MG63 (cell line): ENCODE measurements at places on chromosomes 7 and 10. TPM values are rescaled to one million over a fixed set of nuclear protein-coding genes. Genes with fewer than 3 reads are reported as not detected.

DNA sequence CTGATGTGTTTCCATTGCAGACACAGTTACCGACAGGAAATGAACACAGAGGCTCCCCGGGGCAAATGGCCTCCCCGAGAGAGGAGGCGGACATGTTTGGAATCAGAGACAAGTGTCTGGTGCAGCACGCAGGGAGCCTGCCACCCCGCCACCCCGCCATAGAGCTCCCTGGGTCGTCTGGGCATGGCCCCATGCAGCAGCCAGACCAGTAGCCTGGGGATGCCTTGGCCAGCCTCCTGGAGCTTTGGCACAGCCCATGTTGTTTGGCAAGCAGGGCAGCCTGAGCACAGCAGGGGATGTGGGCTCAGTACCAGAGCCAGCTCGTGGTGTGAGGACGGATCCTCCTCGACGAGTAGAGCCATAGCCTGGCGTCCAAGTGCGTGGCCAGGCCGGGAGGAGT is 80.8 kb downstream of the NKX6-2 start:
- peak; percentile 95 for DNase-seq

GRCh38 chr7:54967377-54967776 is 51.4 kb upstream of the EGFR start:
- no peak for DNase-seq

GRCh38 chr10:36341471-36341870 is 699.4 kb upstream of the FZD8 start:
- DNase-seq: no peak

GRCh38 chr10:3781468-3782145 is 3.4 kb downstream of the KLF6 start:
- DNase-seq: peak; percentile 64

DNA sequence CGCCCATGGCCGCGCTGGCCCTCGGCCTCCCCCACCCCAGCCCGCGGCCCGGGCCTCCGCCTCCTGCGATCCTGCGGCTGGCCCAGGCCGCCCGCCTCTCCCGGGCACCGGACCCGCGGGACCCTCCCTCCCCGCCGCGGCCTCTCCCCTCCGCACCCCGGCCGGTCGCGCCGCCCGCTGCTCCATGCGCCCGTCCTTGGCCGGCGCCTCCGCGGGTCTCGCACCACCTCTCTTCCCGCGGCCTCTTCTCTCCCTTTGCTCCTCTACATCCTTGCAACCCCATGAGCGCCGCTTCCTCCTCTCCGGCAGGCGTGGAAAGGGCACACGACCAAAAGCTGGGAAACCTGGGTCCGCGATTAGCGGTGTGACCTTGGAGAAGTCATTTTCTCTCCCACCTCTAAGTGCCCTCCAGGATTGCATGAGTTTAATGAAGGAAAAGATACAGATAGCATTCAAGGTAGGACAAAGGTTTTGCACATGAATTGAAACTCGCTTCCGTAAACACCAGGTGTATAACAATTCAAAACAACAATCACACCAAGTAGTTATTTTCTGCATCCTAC is 448 bp upstream of the SRPK2 start:
- peak; percentile 52 for DNase-seq

GRCh38 chr10:88149906-88150305 is 286.5 kb downstream of the PTEN start:
- DNase-seq: peak; percentile 52

DNA sequence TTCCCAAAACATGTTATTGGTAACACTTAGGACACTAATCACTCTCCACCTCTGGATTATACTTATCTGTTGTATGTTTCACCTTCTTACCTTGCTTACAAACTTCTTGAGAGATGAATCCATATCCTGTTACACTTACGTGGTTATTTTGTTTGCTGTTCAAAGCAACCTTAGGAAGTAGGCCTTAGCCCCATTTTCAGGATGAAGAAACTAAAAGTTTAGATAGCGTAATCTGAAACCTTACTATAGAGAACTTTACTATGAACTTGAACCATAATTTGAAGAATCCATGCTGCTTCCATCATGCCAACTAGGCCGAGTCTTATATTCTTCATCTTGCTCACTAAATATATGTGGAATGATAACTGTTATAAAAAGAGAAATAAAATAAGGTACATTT is 4.6 kb downstream of the TES start:
- no peak for DNase-seq

The LIPN gene
- total RNA-seq: 0.10 TPM in 1 of 2 replicates, not detected in the other

GRCh38 chr10:106904209-106904608 is 260.3 kb downstream of the SORCS1 start:
- DNase-seq: no peak

DNA sequence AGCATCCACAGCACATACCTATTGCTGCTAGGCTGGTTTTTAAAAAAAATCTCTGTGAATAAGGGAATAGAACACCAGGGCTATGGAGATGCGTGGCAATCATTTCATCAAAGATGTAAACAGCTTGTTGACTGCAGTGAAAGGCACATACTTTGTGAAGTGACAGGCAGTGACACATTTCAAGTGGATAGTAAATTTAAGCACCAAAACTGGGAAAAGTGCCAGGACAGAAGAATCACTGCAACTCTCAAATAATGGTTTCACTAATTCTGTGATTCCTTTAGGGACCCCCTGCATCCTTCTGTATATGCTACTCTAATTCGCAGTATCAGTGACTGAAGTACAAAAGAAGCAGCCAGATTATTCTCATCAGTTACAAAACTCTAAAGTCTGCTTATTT is 145.2 kb upstream of the KLF14 start:
- DNase-seq: no peak

- no peak for DNase-seq
Measured at GRCh38 chr7:25647872-25648271, 419.6 kb upstream of the NPVF start.

The MMRN2 gene
- 0.12 and 1.7 TPM in 2 replicates for total RNA-seq

The MGMT gene
- total RNA-seq: 8.0 and 21.1 TPM in 2 replicates

The PDE6C gene
- total RNA-seq: not detected in 2 replicates

DNA sequence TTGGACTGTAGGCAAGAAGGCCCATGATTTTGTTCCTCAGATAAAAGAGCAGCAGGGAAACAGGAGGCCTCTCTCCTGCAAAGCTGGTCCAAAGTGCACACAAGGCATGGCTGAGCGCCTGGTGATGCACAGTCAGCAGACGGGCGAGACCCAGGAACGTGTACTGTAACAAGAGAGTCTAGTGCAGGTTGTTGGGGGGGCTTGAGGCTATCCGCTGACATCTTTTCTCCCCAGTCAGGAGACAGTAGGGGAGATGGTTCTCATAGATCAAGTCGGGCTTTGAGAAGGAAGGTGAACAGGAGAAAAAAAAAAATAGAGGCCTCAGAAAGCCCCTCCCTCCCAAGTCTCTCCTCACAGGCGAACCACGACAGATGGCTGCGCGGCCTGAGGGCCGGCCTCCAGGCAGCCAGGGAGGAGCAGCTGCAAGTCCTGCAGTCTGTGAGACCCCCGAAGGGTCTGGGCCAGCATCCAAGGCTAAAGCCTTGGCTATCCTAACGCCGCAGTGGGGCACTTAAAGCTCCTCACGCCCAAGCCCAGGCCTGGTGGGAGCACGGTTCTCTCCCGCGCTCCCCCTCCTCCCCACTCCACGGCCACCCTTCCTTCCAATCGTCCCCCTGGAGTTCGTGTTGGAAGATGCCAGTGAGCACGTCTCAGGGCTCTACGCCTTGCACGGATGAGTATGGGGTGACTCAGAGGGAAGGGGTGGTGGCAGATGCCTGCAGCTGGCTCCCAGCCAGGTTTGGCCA is 68.3 kb downstream of the PRKAG2 start:
- DNase-seq: peak; percentile 48

DNA sequence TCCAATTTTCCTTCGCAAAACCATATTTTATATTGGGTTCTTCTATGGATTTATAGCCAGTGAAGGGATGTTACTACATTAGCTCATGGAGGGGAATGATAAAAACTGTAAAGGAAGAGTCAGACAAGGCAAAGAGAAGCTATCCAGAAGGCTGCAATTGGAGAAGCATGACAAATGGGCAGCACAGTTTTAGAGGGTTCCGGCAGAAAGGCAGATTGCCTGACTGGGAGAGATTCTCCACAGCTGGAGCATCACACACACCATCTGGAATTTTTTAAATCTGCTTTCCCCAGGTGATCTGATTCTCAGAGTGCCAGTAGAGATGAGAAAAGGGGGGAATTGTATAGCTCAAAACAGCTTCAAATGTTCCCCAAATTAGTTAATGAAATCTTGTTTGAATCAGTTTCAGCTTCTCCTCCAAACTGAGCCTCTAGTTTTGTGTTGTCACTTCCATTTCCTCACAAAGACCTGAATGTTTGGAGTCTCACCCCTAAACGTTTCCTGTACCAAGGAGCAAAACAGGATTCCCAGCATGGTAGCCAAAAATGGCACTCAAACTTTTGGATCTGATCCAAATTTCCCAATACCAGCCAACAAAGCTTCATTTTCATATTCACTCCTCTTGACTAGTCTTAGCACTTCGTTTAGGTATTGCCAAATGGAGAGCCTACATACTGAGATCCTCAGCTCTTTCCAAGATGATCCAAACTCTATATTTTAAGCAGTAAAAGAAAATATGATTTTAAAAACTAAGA is 177.5 kb downstream of the HPSE2 start:
- no peak for DNase-seq

The PAXIP1 gene
- 4.7 and 4.8 TPM in 2 replicates for total RNA-seq

DNA sequence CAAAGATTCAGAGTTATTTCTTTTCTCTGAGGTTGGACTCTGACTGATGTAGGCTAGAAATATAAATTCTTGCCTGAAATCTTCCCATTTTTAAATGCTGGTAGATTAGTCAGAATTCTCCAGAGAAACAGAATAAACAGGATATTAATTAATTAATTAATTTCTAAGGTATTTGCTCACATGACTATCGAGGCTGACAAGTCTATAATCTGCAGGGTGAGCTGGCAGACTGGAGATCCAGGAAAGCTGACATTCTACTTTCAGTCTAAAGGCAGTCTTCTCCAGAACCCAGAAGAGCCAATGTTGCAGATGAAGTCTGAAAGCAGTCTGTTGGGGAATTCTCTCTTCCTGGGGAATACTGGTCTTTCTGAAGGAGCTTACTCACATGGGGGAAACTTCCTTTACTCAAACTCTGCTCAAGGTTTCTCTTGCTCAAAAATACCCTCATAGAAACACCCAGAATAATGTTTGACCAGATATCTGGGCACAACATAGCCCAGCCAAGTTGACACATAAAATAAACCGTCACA is 189.7 kb downstream of the KIF20B start:
- DNase-seq: no peak

GRCh38 chr10:102705531-102705930 is 8.7 kb downstream of the ARL3 start:
- DNase-seq: no peak

GRCh38 chr10:107747851-107748250 is 583.3 kb upstream of the SORCS1 start:
- DNase-seq: no peak

The CAMK2B gene
- 0.54 and 2.0 TPM in 2 replicates for total RNA-seq

The RBP3 gene
- not detected in 2 replicates for total RNA-seq
